ENCODE measurements at places on chromosomes 12 and 14.

DNA sequence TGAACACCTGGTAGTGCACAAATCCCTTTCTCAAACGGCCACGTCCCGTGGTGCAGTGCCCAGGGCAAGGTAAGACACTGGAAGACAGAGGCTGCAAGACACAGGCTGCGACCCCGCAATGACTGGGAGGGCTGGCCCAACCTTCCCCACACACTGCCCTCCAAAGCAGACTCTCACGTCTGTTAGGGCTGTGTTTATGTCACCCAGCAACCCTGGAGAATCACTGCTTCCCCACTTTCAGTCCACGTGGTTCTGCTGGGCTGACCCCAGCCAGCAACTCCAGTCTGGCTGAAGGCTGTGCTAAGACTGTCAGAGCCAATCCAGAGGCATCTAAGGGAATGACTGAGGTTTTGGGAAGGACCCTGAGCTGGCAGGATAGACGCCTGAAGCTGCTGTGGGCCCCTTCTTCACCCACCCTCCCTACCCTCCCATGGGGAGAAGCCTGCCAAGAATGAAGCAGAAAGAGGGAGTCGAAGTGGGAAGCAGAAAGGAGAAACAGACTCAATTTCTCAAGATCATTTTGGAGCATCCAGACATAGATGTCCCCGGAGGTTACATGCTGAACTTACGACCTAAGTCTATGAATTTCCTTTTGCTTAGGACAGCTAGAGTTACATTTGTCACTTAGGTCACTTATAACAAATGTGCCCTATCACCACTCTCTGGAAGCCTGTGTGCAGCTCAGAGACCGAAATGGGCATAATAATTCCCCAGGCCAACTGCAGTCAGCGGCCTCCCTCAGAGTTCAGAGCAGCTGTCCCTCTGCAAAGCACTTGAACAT lies 11.7 kb downstream of the KDM2B start:
- DNase-seq, result no peak

DNA sequence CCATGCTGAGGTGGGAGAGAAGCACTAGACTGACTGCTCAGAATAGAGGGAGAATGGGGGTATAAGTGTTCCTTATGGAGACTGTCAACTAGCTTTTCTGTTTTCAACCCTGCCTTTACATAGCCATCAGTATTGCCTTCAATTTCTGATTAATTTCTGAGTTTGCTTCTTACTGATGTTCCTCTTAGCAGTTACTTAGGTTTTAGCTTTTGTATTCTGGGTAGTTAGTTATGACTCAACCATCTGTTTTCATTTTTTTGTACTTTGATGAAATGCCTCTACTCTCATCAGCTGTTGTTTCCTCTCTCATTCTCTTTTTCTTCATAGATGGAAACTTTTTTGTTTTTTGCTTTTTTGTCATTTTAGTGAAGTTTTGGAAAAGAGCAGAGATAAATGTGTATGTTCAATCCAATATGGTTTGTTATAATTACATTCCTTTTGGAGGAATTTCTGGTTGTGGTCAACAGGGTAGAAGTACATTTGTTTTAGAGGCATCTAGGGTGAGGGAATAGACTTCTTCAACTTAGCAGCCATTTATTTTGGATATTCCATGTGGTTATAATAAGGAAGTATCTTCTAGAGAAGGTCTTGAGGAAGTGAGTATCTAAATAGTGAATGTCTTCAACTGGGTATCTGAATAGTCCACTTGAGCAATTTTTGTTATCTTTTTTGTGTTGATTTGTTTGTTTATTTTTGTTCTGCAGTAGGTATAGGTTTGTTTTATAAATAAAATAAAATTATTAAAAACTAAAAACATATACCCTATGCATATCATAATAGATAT lies 29.6 kb downstream of the PMCH start:
- no peak for DNase-seq

- DNase-seq, result no peak
These were observed 39.8 kb downstream of the PTPRR start for GRCh38 chr12:70880744-70881143.

DNA sequence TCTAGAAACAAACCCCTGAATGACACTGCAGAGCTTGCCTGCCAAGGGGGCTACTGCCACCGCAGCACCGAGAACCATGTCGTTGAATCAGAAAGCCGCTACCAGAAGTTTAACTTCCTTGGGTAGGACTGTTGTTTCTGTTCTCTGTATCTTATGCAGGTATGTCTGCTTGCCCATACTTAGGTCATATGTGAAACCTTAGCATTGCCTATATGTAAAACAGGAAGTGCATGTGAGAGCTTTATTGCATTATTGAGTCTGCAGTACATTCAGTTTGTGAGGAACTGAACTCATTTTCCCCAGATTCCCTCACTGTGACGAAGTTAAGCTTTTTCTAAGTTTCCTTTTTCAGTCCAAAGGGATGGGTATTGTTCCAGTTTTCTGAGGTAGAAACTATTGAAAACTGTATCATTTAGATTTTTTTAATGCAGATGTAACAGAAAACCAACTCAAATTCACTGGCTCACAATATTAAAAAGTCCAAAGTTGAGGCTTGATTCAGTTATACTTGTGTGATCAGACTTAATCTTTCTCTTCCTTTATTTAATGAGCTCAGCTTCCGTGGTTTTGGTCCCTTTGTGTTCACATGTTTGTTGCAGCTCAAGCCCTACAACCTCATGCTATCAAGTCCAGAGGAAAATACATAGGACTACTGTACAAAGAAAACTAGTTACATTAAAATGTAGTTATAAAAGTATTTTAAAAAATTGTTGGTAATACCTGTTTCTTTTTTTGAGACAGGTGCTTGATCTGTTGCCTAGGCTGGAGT lies 6.9 kb downstream of the FBXO34 start:
- DNase-seq, result no peak

DNA sequence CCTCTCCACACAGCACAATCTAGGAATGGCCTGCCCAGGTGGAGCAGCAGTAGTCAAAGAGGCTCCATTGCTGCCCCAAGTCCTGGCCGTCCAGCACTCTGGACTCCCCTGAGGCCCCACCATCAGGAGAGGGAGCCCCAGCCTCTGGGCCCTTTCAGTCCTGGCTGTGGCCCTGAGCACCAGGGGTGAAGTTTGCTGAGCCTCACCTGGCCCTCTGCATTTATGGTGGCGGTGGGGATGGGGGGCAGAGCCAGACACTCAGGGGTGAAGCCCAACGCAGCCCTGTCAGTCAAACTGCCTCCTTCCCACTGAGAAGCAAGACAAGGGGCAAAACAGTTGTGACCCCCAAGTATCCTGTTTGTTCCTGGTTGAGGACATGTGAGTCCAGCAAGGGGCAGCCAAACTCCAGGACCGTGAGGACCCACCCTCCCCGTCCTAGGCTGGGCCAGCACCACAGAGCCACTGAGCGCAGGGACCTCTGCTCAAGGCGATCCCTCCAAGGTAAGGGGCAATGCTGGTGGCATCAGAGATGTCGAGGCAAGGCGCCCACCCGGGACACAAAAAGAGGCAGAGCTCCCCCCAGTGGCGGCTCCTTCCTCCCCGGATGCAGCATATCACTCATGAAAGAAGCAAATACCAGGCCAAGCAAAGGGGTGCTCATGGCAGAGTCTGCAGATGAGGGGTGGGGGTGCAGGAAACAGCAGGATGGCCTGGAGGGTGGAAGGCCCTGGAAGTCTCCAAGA lies 4.8 kb upstream of the AMN start:
- DNase-seq, result no peak

DNA sequence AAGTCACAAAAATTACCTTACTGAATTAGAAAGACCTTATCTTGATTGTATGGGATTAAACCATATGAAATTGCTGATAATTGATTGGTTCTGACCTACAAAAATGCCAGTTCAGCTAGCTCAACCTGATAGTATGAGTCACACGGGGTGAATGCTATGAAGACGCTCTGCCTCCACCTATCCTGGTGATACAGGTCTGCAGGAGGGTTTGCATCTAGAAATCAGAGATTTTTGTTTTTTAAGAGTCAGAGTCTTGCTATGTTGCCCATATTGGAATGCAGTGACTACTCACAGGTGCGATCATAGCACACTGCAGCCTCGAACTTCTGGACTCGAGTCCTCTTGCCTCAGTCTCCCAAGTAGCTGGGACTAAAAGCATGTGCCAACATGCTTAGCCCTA lies 120.4 kb downstream of the HMGA2 start:
- DNase-seq, result no peak

- no peak for DNase-seq
These were observed 1178.7 kb downstream of the AACS start for GRCh38 chr12:126243814-126244440.

DNA sequence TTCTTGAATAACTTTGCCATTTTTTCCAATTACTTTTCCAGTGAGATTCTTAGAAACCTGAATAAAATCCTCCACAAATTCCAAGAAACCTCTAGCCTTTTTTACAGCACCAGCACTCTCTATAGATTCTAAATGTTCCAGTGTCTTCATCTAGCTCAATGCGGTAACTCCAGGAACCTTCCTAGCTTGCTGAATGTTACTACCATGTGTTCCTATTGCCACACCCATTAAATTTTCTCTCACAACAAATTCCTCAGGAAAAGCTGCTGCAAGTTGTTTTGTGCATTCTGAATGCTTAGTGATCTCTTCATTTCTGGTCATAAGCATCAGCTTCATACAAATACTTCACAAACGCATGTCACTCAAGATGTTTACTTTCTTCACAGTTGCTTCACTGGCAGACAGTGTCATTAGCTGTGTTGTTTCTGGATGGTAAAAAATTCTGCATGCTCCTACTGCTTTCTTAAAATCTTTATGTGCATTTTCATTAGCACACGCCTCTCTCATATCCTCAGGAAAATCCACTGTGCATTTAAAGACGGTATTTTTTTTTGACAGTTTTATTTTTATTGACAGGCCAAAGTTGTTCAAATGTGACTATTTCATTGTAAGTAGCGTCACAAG lies 106.7 kb downstream of the PPHLN1 start:
- no peak for DNase-seq

DNA sequence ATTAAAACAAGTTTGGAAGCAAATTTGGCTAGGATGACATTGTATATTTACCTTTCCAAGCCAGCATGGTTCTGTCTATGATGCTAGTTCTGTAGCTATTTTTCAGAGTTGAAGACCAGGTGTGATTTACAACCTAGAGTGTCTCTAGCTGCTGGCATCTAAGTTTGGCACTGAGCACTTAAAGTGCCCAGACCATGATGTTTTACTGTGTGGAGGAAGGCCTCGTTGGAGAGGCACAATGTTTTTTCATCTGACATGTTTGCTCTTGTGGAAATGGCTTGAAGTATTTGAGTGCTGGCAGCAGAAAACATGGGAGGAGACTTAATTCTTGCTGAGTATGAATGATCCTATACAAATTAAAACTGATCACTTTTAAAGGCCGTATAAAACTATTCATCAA lies 13.0 kb upstream of the C12orf71 start:
- DNase-seq, result no peak

DNA sequence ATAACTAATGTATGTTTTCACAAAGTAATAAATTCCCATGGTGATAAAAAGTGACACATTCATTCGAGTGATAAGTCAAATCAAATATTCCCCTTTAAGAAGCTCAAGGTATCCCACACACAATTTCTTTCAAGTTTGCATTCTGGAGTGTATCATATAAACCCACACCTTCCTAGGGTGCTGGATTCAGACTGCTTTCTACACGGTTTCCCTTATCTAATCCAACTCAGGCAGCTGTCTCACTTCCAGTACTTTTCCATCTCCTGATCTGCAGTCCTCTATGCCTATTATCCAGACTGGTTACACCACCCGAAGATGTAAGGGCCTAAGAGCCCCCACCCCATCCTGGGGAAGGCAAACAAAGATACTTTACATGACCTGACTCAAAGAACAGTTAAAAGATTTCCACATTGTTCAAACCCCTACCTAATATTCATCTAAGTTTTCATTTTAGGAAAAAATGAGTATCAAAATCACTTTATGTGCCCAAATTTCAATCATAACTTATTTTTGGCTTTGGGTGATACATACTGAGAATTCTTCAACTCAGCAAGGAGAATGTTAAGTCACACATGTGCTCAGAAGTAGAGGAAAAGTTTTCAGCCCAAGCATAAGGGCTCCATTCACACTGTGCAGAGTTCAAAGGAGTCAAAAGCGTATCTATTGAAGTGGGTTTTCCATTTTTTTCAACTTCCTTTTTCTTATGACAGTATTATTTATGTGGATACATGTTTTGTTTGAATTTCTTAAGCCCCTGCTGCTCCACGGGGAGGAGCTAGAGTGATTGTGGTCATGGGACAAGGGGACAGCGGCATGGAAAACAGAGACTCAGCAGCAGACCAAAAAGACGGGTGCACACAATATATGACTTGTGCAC lies 41.8 kb downstream of the CORO1C start:
- DNase-seq, result no peak

DNA sequence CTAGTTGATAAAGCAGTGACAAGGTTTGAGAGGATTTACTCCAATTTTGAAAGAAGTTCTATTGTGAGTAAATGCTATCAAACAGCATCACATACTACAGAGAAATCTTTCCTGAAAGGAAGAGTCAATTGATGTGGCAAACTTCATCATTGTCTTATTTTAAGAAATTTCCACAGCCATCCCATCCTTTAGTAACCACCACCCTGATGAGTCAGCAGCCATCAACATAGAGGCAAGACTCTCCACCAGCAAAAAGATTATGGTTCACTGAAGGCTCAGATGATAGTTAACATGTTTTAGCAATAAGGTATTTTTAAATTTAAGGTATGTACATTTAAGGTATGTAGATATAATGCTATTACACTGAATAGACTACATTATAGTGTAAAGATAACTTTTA lies 122.1 kb upstream of the ARHGAP5 start:
- DNase-seq, result no peak
